ENCODE measurements at places on chromosomes 7 and 10. TPM values are rescaled to one million over a fixed set of nuclear protein-coding genes. Genes with fewer than 3 reads are reported as not detected.

GRCh38 chr7:50262916-50263690, 41.4 kb upstream of the IKZF1 start:
- no peak for DNase-seq

GRCh38 chr7:88628363-88629085, 131.0 kb upstream of the ZNF804B start:
- DNase-seq, result no peak

- DNase-seq, result peak; percentile 29
Measured at GRCh38 chr10:43125274-43125845, 12.9 kb upstream of the CSGALNACT2 start.

GRCh38 chr10:77578583-77579227, 58.9 kb downstream of the KCNMA1 start:
- no peak for DNase-seq

GRCh38 chr7:103487419-103487818, 41.4 kb upstream of the SLC26A5 start:
- DNase-seq, result no peak

Gene VAX1
- total RNA-seq, result not detected

Measured in CD8-positive, alpha-beta T cell (primary cell).